Activated naive CD4-positive, alpha-beta T cell treated with anti-CD3 and anti-CD28 coated beads, Interleukin-2, amount 10 ng/mL, durations not matched to agents 7 days and 5 days (primary cell): ENCODE measurements at places on chromosomes 3 and 15.
A peak's percentile ranks its signal among the peaks of the same experiment; 100 is the strongest.

DNA sequence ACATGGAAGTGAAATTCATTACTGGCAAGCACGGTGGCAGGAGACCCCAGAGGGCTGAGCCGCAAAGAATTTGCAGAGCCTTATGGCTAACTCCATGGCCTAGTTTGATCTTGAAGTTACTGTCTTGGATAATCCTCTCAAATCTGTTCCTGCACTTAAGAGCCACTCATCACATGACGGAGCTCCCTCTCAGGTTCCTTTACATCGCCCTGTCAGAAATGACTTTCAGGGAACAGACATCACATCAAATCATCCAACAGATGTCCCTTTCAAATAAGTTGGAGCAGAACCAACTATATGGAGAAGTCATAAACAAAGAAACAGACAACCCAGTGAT is 328.8 kb upstream of the THBS1 start:
- DNase-seq, result no peak

GRCh38 chr3:178618197-178618596 is 82.0 kb downstream of the KCNMB2 start:
- DNase-seq, result no peak

- peak; percentile 47 for DNase-seq
Observed at GRCh38 chr3:50242381-50242770, 6.4 kb downstream of the GNAI2 start.

DNA sequence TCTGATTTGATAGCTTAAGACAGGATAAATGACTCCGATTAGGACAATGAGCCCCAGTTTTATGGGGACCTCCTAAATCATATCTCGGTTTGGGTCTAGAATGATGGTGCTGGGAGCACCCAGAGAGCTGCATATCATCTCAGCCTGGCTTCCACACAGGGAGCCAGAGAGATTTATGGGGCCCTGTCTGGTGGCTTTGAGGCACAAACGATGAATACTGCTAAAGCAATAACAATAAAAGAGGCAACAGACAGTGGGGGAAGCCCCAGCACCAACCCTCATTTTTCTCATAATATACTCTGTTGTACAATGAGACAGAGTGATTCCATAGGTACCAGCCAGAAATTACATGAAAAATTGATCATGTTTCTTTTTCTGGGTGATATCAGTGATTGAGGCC is 889.0 kb upstream of the CFAP20DC start:
- DNase-seq, result no peak

DNA sequence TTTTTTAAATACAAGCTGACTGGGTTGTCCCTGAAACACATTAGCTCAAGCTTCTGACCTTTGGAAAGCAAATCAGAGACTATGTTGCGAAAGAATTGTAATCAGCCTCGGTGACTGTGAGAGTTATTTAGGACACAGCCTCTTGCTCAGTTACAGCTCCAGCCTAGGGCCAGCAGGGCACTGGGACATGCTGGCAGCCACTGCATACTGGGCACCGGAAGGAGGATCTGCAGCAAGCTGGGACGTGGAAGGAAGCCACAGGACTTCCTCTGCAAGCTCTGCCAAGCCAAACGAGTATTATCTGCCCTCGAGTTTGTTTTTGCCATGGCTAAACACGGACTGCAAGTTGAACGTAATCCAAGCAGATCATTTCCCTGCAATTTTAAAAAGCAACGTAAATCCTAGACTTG is 24.4 kb upstream of the COPG1 start:
- peak; percentile 46 for DNase-seq

DNA sequence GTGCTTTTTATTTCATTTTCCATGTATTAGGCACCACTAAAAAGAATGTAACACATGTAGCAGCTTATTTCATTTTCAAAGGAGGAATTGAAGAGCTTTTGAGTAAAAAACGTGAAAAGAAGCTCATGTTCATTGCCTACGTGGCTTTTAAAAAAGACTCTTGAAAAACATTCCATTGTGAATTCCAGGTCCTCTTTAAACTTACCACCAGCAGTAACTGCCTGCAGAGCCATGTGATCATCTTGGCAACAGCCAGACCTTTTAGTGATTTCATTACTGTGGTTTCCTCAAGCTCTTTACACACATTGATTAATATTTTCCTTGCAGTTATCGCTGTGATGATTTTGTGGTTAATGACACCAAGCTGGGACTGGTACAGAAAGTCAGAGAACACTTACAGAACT is 43.8 kb upstream of the FBXL22 start:
- DNase-seq, result no peak

GRCh38 chr3:132145833-132146232 is 111.0 kb upstream of the CPNE4 start:
- no peak for DNase-seq

GRCh38 chr3:32334675-32335074 is 57.0 kb upstream of the CMTM7 start:
- DNase-seq, result peak; percentile 79
